ENCODE measurements at places on chromosomes 6 and 20.

- DNase-seq, result no peak
These were observed 641.6 kb downstream of the HACE1 start for GRCh38 chr6:104218116-104218515.

GRCh38 chr6:143732536-143732935, 54.8 kb downstream of the PHACTR2 start:
- DNase-seq, result no peak

DNA sequence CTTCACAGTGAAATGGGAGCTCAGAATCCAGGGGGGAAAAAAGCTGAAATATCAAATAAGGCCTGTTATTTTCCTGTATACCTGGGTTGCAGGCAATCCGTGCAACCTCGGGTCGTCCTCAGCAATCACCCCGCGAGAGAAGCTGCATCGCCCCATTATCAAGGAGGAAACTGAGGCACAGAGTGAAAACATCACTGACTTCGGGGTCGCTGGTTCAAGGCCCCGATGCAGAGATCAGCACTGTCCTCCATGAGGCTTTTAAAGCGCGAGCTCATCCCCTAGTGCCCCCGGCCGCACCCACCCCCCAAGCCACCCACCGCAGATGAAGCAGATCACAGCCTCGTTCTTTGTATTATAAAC, 203.9 kb downstream of the PREX1 start:
- no peak for DNase-seq

GRCh38 chr20:11012975-11013374, 339.2 kb upstream of the JAG1 start:
- DNase-seq, result no peak

DNA sequence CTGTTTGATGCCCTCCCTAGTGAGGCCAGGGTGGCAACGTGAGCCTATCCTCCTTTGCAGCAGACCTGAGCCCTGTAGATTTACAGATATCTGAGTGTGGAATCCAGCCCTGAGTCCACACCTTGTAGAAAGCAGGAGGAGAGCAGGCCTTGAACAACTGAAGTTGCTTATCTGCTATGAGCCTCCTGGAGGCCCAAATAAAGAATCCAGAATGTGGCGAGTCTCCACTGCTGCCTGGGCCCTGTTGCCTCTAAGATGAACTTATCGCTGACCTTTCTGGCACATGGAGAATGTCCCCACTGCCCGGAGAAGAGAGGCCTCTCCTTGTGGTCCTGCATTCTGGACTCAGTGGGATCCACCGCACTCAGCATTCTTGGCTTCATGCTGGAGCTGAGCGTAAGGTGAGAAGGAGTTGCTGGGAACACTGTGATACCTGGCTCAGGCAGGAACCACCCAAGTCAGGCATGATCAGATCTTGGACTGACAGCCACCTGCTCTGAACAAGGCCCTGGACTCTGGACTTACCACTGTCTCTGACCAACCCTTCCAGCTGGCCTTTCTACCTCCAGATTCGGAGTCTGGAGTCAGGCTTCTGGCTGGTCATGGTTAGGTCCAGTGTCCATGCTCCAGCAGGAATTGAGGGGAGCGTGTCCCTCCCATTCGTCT, 5.8 kb upstream of the MANBAL start:
- DNase-seq, result no peak

DNA sequence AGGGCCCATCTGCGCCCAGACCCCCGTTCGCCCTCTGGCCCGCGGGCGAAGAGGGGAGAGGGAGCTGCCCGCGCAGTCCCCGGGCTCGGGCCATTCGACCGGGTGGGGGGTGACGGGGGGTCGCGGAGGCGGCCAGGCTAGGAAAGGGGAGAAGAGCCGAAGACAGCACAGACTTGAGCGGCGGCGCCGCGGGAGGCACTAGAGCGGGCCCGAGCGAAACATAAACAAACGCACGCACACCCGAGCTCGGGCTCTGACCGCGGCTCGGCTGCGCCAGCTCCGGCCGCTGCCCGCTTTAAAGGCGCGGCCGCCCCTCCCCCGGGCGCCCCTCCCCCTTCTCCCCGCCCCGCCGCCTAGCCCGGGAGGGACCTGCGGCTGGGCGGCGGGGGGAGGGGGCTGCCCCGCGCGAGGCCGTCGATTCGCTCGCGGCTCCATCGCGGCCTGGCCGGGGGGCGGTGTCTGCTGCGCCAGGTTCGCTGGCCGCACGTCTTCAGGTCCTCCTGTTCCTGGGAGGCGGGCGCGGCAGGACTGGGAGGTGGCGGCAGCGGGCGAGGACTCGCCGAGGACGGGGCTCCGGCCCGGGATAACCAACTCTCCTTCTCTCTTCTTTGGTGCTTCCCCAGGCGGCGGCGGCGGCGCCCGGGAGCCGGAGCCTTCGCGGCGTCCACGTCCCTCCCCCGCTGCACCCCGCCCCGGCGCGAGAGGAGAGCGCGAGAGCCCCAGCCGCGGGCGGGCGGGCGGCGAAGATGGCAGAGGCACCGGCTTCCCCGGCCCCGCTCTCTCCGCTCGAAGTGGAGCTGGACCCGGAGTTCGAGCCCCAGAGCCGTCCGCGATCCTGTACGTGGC, at the start of gene FOXO3:
TSS of gene FOXO3 (plus strand) at position 455 of the 846 bp plus-strand sequence. CDS start at position 747, 292 bp downstream.
- peak; percentile 94 for DNase-seq

- no peak for DNase-seq
These were observed 206.4 kb downstream of the TBXT start for GRCh38 chr6:165961233-165961632.

GRCh38 chr6:35668096-35668495, 20.6 kb downstream of the FKBP5 start:
- DNase-seq, result no peak

DNA sequence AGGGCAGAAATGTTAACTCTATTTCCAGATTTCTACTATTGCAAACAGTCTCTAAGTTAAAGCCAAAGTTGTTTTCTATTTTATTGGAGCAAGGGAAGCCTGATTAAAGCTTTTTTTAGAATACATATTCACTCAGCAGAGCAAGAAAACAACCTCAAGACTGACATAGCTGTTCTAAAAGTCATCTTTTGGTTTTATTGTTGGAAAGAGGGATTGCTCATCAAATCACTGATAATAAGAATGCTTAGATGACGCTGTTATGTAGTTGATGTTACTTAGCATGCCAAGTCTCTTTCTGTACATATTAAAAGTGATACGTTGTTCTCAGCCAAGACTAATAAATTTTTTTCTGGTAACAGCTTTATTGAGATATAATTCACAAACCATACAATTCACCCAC, 172.6 kb upstream of the LAMA2 start:
- no peak for DNase-seq

- DNase-seq, result no peak
These were observed 81.1 kb downstream of the ATP9A start for GRCh38 chr20:51687108-51687507.

- no peak for DNase-seq
These were observed 2.1 kb downstream of the HLA-DQB1 start for GRCh38 chr6:32664354-32664753.

DNA sequence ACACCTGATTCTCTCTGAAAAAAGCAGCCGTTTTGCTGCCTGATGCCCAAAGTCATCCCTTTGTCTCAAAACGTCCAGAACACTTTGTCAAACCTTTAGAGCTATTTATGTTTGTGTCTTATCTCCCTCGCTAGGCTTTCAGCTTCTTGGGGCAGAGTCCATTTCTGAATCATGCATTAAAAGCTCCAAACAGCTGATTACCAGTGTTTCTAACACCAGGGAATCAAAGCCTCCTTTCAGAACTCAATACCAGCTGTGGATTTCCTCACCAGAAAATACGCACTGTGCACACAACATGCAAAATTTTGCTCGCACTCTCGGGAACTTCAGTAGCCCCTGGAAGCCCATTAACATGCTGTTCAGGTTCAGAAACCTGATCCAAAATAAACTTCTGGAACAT, 333.3 kb downstream of the HACE1 start:
- no peak for DNase-seq

- no peak for DNase-seq
These were observed 122.2 kb downstream of the KIF13A start for GRCh38 chr6:17865243-17865642.

DNA sequence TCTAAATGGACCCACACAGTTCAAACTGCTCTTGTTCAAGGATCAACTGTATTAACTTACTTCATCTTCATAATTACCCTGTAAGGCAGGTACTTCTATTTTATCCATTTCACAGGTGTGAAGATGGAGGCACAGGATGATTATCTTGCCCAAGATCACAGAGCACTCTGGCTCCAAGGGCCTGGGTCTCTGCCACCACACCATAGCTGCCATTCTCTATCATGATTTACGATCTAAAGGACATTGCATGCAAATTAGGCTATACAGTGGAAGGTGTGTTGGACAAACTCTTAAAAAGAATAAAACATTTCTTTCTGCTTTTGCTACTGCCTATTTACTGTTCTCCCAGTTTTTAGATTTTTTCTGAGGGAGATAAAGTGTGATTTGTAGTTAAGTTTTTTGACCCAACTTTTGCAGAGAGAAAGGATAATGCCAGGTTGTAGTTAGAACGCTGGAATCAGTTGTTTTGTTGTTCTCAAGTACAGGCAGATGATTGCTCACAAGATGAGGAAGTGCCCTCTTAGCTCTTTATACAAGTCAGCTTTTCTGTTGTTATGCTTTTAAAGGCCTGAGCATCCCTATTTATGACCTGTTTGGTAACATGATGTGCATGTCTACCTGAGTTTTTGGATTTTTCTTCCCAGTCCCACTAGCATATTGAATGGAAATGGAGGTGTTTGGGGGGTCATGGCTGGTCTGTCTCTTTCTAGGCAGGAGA, 247.9 kb downstream of the ZFAND3 start:
- no peak for DNase-seq

GRCh38 chr6:138540468-138540867, 41.2 kb upstream of the NHSL1 start:
- DNase-seq, result no peak

DNA sequence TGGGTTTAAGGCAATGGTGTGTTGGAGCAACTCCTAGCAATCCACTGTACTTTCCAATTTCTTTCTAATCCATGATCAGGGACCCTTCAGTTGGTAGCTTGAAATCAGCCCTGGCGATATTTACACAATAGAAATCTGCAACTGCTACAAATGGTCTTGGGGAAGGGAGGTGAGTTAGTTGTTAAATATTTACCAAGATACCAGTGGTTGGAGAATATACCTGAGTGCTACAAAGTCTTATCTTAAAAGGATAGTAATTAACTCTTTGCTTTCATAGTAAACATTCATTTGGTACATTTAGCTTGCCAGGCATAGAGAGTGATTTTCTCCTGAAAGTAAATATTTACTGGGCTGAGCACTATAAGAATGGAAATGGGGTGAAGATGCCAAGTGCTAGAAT, 568.2 kb downstream of the BCKDHB start:
- no peak for DNase-seq

- DNase-seq, result peak; percentile 83
These were observed 136.3 kb downstream of the MRPL14 start for GRCh38 chr6:43990627-43991619.

DNA sequence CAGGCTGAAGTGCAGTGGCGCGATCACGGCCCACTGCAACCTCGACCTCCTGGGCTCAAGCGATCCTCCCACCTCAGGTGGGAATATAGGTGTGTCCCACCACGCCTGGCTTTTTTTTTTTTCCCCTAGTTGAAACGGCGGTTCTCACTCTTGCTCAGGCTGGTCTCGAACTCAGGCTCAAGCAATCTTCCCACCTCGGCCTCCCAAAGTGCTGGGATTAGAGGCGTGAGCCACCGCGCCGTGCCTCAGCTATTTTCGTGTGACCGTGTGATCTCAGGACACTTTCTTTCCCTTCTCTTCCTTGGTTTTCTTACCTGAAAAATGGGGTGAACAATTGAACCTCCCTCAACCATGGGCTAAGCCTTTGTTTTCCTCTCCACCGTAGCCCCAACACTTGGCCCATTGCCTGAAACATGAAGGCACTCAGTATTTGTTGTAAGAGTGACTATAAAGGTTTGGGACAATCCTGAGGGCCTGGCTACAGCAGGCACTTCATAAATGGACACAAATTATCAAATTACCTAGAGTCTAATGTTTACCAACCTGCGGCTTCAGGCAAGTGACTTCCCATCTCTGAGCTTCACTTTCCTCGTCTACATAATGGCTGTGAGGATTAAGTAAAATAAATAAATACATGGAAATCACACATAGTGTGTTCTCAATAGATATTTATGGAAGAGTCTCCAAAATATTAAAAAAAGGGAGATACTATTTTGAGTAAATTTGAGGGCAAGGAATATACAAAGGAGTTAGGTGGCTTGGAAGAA, 31.4 kb upstream of the ID1 start:
- no peak for DNase-seq

DNA sequence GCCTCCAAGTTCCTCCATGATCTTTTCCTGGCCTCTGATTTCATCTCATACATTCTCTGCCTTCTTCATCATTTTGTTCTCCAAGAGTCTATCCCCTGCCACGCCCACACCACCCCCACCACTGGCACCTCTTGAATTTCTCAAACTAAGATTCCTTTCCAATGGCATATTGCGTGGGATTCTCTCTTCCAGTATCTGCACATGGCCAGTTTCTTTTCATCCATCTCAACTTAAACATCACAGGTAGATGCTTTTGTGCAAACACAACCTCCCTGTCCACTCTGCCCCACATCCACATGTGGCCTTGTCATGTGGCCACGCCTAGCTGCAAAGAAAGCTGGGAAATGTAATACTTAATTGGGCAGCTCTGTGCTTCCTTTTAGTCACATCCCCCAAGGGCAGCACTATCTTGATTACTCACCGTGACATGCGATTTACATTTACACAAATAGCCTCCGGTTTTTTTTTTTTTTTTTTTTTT, 33.4 kb upstream of the ZMYND8 start:
- no peak for DNase-seq

DNA sequence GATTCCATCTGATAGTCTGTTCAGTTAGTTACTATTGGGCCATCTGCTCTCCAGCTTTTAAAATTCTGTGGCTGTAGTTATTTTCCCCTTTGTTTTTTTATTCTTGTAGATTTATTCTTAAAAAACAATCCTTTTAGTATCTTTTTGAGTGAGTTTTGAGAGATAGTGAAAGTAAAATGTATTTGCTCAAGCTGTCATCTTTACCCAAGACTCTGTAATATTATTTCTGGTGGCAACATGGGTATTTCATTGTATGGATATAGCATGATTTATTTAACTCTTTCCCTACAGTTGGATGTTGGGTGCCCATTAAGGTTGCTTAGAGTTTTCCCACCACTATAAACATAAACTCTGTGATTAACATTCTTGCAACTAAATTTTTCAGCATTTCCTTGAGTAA, 24.6 kb downstream of the STK4 start:
- no peak for DNase-seq

DNA sequence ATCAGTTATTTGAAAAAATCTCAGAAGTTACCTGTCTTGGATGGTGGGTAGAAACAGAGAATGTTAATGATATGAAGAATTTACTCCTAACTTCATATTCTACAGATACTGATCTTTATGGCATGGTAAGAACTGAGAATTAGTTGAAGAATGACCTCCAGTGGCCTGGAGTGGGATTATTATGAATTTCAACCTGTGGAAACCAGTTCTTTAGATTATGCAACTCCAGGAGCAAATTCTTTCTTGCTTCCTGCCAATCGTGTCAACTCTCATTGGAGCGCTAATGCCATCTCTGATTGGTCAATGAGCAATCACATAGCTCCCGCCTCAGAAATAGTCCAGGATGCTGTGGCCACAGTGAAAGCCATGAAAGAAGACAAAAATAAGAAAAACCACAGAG, 40.6 kb downstream of the LYRM2 start:
- DNase-seq, result peak; percentile 62
